ENCODE measurements at places on chromosomes 7 and 10. TPM values are rescaled to one million over a fixed set of nuclear protein-coding genes. Genes with fewer than 3 reads are reported as not detected.

DNA sequence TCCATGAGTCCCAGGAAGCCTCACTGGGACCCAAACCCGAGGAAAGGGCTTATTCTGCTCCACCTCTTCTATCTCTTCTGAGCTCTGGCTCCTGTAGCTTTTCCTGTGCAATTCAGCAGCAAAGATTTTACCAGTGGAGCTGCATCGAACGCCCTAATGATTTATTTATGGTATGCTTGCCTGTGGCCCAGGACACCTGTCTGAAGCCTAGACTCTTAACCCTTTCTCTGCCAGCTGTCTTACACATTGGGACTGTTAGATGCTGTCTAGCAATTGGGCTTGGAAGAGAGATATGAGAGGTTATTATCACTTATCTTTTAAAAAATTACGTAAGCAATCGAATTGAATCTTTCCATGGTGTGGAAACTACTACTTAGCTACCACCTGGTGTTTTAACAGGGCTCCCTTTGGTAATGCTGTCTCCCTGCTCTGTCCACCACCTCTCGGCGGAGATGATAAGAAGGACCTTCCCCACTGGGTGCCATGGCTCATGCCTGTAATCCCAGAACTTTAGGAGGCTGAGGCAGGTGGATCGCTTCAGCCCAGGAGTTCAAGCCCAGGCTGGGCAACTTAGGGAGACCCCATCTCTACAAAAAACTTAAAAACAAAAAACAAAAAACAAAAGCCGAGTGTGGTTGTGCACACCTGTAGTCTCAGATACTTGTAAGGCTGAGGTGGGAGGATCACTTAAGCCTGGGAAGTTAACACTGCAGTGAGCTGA lies 8.8 kb downstream of the ACSL5 start:
- H3K4me3 ChIP-seq = no peak overlapping the region
- DNase-seq = no peak
- no peak overlapping the region for H3K27ac ChIP-seq
- no peaks in the 10 kb centered on the region for H3K4me1 ChIP-seq

The NEBL gene
- 45.0 TPM for total RNA-seq

- no peaks in the 10 kb centered on the region for H3K4me1 ChIP-seq
- DNase-seq = peak; percentile 3
- no peaks in the 10 kb centered on the region for H3K36me3 ChIP-seq
- H3K27me3 ChIP-seq = no peaks in the 10 kb centered on the region
Measured at GRCh38 chr10:91251430-91252056, 31.1 kb downstream of the PCGF5 start.

DNA sequence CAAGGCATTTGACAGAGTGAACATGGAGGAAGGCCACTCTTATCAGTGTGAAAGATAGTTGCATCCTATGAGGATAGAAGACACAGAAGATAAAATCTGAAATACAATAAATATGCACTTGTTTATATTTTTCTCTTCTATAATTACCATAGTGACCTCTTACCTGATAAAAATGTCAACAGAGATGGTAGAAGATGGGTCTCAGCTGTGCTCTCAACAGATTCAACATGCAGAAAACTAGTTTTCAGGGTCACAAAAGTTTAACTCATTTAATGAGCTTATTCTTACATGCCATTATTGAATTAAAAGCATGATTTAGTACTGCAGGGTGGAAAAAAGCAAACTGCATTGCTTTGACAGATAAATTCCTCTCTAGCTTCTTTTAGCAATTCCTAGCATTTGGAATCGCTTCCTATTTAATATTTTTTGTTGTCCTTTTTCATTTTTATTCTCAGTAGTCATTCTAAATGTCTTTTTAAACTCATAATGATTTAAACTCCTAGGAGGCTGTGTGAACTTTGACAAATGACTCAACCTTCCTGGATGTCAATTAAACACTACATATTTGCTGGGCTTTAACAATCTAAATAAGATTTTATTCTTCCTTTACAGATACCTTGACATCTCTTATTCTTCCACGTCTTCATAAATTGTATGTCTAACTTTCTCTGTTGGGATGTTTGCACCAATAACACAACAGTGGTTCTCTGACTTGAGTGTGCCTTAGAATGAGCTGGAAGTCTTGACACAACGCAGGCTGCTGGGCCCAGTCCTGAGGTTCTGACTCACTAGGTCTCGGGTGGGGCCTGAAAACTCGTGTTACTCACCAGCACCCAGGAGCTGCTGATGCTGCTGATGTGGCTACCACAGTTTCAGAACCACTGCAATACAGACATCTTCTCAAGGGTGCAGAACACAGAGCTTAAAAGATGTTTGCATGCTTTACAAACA lies 565.5 kb upstream of the IGFBP3 start:
- DNase-seq = no peak
- H3K4me3 ChIP-seq = no peak overlapping the region
- H3K4me1 ChIP-seq = no peaks in the 10 kb centered on the region
- H3K36me3 ChIP-seq = no peaks in the 10 kb centered on the region
- H3K27ac ChIP-seq = no peak overlapping the region

DNA sequence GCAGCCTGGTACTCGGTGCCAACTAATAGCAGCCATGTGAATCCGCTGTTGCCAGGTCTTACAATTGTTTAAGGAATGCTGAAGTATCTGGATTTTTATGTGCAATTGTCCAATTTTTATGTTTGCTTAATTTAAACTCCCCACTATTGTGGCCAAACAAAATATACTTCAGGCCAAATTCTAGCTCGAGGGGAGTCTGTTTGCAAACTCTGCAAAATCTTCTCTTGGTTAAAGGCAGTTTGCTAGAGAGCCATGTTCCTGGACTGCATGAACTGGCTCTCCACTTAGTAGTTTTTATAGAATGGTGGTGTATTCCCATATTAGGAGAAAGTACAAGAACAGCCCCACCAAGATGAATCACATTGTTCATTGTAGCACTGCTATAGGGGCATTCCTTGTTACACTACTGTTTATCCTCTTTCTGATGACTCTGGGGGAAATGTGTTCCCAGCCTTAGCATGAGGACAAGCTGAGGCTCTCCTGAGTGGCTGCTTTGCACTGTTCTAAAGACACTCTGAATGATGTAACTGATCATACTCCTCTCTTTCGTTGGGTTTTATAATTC lies 178.0 kb upstream of the GLI3 start:
- H3K4me3 ChIP-seq = no peak overlapping the region
- no peaks in the 10 kb centered on the region for H3K4me1 ChIP-seq
- no peak overlapping the region for H3K27ac ChIP-seq
- H3K36me3 ChIP-seq = no peaks in the 10 kb centered on the region
- no peak for DNase-seq

The SLC18A2 gene
- total RNA-seq = 0.11 TPM

DNA sequence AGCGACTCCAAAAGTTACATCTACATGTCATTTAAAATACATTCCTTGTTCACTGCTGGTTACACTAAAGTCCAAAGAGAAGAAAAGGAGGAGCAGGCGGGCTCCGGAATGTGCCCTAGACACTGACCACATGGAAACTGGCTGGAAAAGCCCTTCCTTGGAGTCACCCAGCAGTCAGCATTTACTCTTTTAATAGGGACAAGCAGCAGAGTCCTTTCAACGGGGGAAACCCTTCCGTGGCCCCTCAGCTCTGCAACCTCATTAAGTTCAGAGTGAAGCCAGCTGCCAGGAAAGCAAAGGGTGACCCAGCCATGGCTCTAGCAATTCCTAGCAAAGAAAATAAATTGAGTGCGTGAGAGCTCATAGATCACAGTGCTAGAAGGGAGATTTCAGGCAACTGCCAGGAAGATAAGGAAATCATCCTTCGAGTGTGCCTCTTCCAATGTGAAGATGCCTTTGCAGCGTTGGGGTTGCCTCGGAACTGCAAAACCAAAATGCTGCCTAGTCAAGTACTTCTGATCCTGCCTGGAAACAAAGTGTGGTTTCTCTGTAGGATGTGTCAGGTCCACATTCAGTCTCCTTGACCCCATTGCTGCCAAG lies 101.6 kb downstream of the SORBS1 start:
- no peak for DNase-seq
- H3K27me3 ChIP-seq = no peaks in the 10 kb centered on the region
- H3K27ac ChIP-seq = peak overlapping the region; percentile 66

The CDK14 gene
- 3.6 TPM for total RNA-seq

DNA sequence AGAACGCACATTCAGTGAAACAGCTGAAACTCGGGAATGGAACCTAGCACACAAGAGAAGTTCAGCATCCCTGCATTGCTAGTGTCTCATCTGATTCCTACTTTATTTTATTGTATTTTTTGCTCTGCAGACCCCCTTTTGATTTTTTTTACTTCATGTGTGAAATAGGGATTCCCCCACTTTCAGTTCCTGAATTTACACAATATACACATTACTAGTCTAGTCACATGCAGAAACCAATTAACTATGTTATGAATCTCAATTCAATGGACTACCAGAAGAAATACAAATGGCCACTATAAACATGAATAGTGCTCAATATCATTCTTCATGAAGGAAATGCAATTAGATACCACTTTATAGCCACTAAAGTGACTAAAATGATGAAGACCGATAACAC lies 386.1 kb upstream of the COBL start:
- no peak overlapping the region for H3K4me3 ChIP-seq
- no peaks in the 10 kb centered on the region for H3K4me1 ChIP-seq
- no peak overlapping the region for H3K27ac ChIP-seq
- no peaks in the 10 kb centered on the region for H3K36me3 ChIP-seq
- DNase-seq = no peak
- H3K27me3 ChIP-seq = no peaks in the 10 kb centered on the region
